ENCODE measurements at places on chromosomes 11 and 22.
A peak's percentile ranks its signal among the peaks of the same experiment; 100 is the strongest.

DNA sequence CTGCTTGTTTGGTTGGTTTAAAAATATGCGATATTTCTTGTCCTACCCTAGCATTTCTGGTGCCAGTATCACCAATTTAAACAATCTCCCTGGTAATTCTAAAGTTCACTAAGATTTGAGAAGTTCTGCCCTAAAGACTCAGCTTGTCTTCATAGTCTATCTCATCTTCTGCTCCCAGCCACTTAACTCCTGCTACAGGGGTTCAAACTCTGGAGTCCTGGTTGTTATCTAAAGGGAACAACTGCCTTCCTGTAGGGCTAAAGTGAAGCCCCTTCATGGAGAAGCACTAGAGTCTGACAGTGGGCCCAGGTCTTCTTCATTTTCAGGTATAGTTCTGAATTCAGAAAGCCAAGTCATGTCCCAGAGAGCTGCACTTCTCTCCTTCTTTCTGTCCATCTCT lies 73.2 kb downstream of the CTNND1 start:
- no peak for DNase-seq

- DNase-seq: no peak
These were observed 2.7 kb upstream of the RHOD start for GRCh38 chr11:67053896-67054329.

- DNase-seq: no peak
These were observed 28.9 kb downstream of the ZNF214 start for GRCh38 chr11:6991227-6991626.

- DNase-seq: no peak
These were observed 351.2 kb downstream of the TENM4 start for GRCh38 chr11:79089601-79090000.

- DNase-seq: no peak
These were observed 69.6 kb downstream of the RAB30 start for GRCh38 chr11:83002053-83002452.

DNA sequence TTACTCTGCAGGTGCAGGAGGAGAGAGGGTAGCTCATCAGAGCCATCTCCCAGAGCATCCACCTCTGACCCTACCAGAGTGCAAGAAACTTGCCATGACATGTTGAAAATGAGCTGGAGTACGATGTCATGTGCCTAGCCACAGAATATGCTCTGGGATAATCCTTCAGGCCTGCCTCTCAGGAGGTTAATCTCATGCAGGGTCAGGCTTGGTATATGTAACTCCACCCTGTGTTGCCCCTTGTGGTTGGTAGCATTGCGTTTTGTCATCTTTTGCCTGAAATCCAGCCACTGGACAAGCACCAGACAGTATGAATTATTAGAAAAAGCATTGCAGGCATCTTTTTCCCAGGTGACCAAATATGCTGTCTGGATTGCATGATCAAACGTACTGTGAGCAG lies 36.2 kb downstream of the CNTF start:
- no peak for DNase-seq

DNA sequence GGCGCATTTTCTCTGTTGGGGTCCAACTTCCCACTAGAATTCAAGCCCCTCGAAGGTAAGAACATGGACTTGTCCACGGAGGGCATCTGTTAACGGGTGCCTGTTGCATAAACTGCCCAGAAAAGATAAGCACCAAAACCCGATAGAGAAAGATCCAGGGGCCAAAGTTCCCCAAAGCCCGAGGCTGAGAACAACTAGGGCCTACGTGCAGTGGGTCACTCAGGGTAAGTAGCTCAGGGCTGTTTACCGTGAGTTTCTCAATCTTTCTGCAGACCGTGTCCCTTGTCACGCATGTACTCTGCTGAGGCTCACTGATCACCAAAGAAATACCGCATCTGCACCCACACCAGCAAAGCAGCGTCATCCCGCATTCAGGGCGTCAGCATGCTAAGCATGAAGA lies 24.4 kb downstream of the PGA5 start:
- no peak for DNase-seq

DNA sequence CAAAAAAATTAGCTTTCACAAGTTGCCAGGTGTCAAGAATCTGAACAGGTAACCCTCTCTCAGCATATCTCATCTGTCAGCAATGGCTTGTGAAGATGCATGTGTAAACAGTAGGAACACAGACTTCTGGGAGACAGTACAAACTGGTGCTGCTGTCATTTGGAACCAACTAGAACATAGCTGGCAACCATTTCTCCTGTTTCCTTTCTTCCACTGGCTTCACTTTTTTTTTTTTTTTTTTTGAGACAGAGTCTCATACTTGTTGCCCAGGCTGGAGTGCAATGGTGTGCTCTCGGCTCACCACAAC lies 2.1 kb upstream of the PIK3C2A start:
- DNase-seq: no peak

DNA sequence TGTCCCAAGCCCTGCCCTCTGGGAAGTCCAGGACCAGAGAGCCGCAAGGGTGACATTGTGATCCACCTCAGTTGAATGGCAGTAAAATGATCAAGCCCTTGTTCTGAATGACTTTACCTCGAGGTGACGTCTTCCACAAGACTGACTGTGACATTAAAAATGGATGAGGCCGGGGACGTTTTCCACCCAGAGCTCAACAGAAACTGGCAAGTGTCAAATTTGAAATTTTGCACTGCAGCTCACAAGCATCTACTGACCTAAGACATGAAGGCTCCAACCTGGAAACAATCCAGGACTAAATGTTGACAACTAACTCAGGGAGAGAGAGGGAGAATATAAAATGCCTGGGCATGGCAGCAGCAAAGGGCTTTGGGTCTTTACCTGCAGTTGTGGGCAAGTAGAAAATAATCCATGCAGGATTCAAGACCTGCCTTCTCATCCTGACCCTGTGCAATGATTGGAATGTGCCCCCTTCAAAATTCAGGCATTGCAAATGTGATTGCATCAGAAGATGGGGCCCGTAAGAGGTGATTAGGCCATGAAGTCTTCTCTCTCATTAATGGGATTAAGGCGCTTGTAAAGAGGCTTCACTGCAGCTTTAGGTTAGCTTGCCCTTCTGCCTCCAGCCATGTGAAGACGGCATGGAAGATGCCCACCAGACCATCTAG lies 33.6 kb upstream of the CLMP start:
- no peak for DNase-seq

- no peak for DNase-seq
These were observed 204.1 kb downstream of the INSC start for GRCh38 chr11:15318814-15319213.

GRCh38 chr11:134759855-134760254 lies 347.8 kb upstream of the B3GAT1 start:
- DNase-seq: no peak

GRCh38 chr11:114208377-114208776 lies 87.8 kb upstream of the NNMT start:
- no peak for DNase-seq

- no peak for DNase-seq
These were observed 29.9 kb downstream of the MED15 start for GRCh38 chr22:20537325-20537756.

DNA sequence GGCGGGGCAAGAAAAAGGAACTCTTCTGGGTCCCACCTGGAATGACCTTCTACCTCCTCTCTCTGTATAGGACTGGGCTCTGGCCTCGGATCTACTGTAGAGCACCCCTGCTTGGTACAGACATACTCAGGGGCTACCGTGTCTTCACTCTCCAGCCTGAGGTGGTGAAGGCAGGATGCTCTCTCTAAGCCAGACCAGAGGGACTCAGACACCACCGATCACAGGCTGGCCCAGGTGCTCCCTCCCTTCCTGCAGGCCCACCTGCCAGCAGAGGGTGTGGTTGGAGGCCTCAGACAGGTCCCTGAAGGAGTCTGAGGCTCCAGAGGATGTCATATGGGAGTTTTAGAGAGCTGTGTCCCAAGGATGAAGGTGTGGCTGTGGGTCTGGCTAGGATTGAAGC lies 4.1 kb downstream of the NHERF4 start:
- DNase-seq: no peak

DNA sequence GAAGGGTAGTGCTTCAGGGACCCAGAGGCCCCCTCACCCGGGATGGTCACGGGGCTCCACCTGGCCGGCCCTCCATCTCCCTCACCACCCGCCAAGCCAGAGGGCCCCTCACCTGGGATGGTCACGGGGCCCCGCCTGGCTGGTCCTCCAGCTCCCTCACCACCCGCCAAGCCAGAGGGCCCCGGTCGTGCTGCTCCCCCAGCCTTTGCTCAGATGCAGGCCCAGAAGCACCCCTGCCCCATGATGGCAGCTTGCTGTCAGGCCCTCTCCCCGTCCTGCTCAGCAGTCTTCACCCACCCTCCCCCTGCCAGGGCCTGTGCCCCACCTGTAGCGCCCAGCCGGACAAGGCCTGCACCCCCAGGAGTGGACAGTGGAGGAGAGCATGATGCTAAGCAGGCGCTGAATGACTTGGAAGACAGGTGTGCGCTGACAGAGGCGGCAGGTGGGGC lies 7.3 kb downstream of the DENND6B start:
- DNase-seq: no peak

GRCh38 chr11:69423611-69424385 lies 57.7 kb upstream of the LINC01488 start:
- no peak for DNase-seq

- no peak for DNase-seq
These were observed 110.1 kb downstream of the NOX4 start for GRCh38 chr11:89381094-89381493.

DNA sequence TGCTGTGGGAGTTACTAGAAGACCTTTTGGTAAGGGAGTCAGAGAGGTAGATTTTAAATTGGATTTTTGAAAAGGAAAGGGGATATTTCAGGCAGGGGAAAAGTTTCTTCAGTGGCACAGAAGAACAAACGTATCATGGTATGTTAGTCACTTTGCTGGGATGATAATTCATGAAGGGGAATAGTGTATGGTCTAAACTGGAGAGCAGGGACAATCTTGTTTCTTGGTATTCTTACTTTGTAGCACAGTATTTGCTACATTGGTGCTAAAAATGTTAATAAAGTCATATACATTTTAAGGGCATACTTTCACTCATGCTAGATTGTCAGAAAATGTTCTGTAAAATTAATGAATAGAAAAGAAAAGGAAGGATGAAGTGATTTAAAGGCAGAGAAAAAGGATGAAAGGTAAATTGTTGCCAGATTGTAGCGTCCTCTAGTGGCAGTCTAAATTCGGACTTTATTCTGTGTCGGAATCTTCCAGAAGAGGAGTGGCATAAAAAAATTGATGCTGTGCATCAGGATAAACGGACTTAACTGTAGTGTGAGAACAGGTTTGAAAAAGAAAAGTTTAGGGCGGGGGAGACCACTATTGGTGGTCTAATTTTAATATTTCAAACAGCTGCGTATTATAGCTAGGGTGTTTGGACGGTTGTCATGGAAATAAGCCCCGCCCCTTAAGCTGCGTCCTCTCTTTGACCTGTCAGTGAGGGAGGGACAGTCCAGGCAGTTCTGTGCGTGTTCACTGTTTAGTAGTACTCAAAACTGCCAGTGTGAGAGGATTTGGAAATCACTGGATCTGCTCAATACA lies at the start of gene BCO2:
Gene BCO2 (plus strand): TSS at position 724 of the 810 bp plus-strand sequence. CDS start 90 bp downstream, outside the sequence.
- peak; percentile 31 for DNase-seq

GRCh38 chr11:116650052-116650451 lies 122.7 kb downstream of the BUD13 start:
- DNase-seq: no peak

DNA sequence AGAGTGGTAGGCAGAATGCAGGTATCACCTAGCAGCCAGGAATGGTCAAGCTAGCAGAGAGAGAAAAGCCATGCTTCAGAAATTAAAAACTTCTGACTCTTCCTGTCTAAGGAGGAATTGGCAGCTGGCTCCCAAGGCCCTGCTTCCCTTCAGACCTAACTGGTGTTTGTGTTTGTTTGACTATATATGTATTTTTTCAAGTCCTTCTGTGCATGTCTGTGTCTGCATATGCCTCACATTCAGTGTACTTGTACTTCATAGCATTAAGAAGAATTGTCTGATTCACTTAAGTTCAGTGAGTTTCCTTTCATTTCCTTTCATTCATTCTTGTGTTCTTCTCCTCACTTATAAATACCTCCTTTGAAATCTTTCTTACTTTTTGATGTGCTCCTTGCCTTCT lies 109.0 kb upstream of the RRM1 start:
- DNase-seq: no peak

DNA sequence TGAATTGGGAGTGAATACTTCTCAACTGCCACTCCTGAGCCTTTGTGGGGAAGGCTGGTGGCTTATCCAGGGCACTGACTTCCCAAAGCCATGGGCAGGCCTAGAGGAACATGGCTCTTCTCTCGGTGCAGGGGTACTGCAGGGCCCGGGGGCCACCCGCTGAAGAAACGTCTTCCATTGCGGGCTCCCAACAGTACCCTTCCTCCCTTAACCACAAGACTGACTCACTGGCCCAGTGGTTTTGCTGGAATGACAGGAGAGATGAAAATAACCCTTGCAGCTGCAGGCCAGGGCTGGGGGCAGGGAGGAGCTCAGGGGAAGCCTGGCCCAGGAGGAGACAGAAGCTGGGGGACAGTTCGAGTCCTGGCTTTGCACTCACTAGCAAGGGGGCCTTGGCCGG lies 13.5 kb downstream of the TXN2 start:
- DNase-seq: no peak

GRCh38 chr11:69864686-69865661 lies 45.8 kb upstream of the FGF3 start:
- no peak for DNase-seq

GRCh38 chr11:33935461-33936456 lies 43.9 kb upstream of the LMO2 start:
- no peak for DNase-seq

DNA sequence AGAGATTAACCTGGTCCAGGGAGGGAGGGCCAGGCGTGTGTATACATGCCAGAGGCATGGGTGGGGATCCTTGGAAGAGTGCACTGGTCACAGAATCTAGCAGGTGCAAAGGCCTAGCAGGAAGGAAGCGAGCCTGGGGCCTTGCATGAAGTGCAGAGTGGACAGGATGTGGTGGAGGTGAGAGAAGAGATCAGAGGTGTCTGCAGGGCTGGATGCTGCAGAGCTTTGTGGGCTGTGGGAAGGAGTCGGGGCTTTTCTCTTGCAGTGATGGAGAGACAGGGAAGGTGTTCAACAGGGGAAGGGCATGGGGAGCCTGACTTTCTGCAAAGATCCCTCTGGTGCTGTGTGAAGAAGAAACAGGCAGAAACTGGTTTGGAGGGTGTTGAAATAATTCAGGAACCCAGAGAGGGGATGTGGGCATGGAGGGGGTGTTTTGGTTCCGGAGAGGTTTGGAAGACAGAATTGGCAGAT lies 2.5 kb upstream of the TPST2 start:
- peak; percentile 67 for DNase-seq

GRCh38 chr11:60377401-60378136 lies 763 bp upstream of the MS4A7 start:
- no peak for DNase-seq

- no peak for DNase-seq
These were observed 1.5 kb upstream of the DEPDC5 start for GRCh38 chr22:31752096-31752847.

DNA sequence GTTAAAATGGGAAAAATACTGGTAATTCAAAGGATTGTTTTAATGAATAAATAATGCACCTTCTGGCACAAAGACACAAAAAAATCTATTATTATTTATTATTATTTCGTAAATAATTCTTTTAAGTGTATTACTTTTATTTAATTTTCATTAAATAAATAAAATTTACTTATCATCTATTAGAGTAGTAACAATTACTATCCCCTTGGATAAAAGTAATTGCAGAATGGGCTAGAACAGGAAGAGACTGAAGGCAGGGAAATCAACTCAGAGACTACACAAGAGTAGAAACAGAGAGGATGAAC lies 23.0 kb downstream of the OR8B12 start:
- DNase-seq: no peak

Measured in effector memory CD8-positive, alpha-beta T cell (primary cell).